ENCODE measurements at places on chromosomes 13 and 19.

- DNase-seq, result no peak
These were observed 100.6 kb upstream of the FRY start for GRCh38 chr13:31930901-31931522.

DNA sequence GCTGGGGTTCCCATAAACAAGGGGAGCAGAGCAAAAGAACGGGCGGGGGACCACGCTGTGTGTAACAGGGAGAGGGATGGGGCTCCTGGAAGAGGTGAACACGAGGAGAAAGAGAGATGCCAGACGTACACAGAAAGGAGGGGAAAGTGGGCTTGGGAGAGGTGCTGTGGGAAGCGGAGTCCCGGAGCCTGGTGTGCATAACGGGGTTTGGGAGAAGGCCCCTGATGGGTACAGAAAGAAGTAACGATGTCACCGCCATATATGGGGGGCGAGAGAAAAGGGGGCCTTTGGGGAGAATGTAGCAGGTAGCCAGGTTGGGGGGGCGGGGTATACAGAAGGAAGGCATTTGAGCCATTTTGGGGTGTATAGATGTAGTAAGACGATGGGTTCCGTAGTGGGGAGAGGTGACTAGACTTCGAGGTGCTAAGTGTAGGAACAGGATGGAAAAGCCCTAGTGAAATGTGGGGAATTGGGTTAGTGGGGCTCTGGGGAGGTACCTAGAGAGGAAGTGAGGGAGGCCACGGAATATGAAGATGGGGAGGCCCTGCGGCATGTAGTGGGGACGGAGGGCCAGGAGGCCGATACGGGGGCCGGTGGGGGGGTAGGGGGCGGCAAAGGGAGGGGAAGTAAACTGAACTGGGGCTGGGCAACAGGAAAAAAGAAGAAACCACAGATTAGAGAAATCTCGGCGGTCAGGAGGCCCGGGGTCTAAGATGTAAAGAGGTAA, 787 bp downstream of the ZNF580 start:
- no peak for DNase-seq

DNA sequence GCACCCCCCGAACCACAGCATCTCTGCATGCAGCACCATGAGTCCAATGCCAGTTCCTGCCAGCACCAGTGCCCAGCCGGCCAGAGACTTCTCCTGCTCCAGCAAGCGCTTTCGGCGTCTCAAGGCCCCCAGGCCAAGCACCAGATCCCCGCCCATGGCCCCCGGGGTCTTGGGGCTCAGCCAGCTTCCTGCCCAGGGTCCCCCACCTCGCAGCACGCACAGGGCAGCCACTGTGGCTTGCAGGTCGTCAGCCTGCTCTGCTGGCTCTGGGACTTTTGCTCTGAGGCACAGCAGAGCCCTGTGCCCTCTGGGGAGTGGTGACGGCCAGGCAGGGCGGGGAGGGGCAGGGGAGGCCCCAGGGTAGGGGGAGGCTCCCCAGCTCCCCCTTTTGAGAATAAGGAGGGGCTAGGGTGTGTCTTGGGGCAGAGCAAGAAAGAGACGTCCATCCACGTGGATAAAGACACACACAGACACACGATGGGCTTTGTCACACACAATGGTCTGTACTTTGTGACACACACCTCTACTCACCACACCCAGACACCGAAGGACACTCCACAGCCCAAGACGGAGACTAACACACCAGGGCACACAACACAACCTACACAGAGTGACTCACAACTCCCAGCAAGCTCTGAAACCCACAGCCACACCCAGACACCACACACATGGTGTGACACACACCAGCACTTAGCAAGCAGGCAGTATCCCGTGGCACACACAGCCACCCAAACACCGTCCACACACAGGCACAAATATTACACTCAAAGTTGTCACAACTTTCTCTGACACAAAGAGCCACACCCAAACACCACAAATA, at the start of gene KCNN4:
Gene KCNN4 (minus strand): TSS at position 268 of the 820 bp plus-strand sequence. CDS start 112 bp downstream, at position 156.
- DNase-seq, result peak; percentile 89

DNA sequence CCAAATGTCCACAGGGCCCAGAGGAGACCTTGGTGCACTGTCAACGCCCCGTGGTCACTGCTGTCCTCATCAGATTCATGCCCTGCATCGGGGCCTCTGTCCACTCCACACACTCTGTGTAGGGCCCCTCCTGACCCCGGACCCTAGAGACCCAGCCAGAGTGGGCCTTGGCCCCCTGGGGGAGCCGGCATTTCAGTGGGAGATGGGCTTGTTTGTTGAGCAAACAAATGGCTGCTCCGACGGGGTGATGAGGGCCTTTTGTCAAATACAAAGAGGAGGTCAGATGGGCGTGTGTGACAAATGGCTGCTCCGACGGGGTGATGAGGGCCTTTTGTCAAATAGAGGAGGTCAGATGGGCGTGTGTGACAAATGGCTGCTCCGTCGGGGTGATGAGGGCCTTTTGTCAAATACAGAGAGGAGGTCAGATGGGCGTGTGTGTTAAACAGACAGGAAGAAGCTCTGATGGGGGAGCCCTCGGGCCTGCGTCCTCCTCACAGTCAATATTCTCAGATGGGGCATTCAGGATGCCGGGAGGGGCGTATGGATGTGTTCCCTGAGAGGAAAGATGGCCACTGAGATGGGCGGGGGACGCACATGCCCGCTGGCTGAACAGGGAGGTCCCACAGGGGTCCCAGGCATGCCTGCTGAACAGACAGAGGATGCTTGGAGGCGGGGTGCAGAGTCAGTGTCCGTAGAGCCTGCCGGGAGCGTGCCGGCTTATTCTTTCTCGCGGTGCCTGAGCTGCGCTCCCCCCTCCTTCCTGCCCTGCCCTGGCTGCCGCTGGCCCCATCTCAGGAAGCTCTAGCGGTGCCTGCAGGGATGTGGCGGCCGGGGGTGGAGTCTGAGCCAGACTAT, 36.3 kb downstream of the SMIM24 start:
- no peak for DNase-seq

- peak; percentile 36 for DNase-seq
These were observed 5.0 kb downstream of the MVB12A start for GRCh38 chr19:17424743-17425365.

DNA sequence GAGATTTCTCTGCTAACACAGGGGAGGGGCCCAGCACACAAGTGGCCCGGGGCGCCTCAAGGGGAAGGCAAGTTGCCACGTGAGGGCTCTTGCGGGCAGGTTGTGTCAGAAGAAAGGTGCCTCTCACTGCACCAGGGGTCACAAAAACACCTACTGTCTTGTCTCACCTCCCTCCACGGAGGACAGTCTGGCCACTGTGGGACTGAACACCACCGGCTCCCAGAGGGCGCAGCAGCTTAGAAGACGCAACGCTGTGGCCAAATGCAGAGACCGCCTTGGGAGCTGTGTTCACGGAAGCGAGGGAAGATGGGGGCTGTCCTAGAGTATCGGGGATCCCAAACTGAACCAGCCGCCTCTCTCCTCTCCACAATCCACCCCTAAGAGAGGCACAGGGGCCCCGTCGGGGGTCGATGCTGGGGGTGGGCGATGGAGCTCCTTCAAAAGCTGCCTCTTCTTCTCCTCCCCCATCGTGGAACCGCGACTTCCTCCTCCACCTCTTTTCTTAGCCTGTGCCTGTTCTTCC, 177.5 kb downstream of the FOXO1 start:
- DNase-seq, result no peak

DNA sequence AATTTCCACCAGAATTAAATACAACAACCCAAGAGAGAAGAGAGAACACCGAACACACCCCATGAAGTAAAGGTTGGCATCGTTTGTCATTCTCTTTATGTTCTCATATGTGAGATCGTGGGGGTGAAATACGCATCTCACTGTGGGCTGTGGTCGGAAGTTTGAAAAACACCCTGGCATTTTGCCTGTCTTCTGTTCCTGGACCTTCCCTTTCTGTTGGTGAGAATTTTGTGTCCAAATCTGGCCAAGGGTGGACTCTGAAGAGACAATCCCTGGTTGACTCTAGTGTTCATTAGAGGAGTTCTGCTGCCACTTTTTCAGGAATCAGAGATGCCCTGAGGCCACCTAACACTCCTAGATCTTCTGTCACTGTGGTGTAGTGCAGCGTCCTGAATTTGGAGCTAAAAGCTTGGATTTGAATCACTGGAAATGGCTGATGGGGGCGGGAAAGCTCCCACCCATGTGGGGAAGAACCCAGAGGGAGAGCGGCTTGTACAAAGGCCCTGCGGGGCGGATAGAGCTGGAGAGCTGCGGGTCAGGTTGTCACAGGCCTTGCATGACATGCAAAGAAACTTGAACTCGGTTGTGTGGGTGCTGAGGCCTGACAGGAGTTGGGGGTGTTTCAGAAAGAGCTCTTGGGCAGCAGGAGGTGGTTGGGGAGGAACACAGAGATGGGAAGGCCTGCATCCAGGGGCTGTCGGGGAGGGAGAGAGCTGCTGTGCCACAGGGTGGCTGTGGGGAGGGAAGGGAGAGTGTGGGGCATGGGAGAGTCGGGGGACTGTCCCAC, 11.1 kb upstream of the SPATA13 start:
- no peak for DNase-seq

DNA sequence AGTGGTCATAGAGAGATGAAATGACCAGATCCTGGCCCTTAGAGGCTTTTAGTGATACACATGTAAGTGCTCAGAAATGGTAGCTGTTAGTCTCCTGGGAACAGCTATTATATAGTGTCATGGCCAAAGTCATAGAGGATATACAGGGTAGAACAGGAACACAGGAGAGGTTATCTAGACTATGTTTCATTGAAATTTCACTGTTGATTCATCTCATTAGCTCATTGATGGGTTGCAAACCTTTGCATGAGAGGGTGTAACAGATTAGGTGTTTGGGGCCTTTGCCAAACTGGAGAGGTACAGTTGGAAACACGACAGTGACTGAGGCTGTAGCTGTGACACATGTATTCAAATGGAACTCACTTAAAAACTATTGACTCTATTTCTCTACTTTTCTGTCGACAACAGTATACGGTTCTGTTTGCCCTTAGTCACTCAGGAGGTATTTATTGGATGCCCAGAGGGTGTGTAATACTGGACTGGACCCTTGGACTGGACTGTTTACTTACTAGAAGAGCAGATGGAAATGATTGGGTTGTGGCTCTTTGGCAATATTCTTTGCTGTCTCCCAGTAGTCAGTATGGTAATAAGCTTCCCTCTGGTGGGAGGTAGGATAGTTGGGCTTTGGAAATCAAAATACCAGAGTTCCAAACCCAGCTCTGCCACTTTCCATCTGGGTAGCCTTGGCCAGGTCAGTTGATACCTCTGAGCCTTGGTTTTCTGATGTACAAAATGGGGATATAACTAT, 29.8 kb downstream of the ARHGAP35 start:
- DNase-seq, result no peak

- DNase-seq, result no peak
These were observed 4.5 kb upstream of the RASAL3 start for GRCh38 chr19:15468675-15469512.

GRCh38 chr13:36163286-36163685, 32.1 kb upstream of the DCLK1 start:
- no peak for DNase-seq

DNA sequence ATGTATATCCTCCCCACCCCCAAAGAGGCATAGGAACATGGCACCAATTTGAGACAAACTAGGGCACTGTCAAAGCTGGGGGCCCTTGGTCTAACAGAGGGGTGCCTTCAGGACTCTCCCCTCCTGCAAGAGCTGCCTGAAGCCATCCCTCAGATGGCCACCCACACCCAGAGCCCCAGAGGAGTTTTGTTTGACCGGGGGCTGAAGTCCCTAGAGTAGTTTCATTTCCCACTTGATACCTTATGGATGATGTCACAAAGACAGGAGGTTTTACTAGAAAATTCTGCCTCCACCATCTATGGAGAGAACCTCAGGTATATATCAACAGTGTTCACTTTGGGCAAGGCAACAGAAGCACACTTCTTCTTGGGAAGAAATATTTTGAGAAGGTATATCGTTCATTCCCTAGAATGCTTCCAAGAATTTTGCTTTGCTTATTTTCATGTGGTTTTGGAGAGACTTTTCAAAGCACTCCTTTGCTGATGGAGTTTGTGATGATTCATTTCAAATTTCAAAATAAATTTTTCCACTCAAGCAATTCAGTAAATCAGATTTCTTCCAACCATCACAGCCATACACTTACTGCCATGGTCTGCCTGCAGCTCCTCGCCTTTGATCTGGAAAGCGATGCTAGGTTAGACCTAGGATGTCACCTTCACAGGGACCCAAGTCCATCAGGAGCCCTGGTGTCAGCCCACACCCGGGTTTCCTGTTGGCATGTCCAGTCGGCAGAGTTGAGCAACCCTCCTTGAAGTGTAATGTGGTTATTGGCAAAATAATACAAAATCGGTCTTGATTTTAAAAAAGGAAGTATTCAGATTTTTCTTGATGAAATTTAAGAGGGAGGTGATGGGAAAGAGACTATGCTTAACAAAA, 207.0 kb downstream of the SHISA2 start:
- DNase-seq, result no peak

GRCh38 chr13:96991072-96991471, 3.2 kb downstream of the OXGR1 start:
- no peak for DNase-seq

- DNase-seq, result no peak
These were observed 237.4 kb downstream of the LMO7 start for GRCh38 chr13:75873494-75873893.

- no peak for DNase-seq
These were observed 3.0 kb downstream of the ANKRD10 start for GRCh38 chr13:110911880-110912279.

- no peak for DNase-seq
These were observed 2.9 kb upstream of the CCDC9 start for GRCh38 chr19:47253467-47253881.

DNA sequence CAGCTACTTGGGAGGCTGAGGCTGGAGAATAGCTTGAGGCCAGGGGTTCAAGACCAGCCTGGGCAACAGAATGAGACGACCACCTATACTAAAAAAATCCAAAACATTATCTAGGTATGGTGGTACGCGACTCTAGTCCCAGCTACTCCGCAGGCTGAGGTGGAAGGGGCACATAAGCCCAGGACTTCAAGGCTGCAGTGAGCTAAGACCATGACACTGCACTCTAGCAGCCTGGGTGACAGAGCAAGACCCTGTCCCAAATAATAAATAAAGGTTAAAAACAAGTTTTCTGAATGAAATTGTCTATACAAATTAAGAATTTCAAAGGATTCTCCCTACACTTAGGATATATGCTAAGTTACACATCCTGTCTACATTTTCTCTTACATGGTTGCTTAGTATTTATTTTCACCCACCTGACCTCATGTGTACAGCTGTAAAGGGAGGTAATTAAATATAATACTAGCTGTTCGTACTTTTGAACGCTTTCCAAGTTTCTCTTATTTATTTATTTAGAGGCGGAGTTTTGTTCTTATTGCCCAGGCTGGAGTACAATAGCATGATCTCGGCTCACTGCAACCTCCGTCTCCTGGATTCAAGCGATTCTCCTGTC, 1.6 kb downstream of the SLC25A30 start:
- DNase-seq, result no peak

Measured in stimulated activated CD4-positive, alpha-beta T cell treated with anti-CD3 and anti-CD28 coated beads, Interleukin-1b, Interleukin-23, amount 100 ng/mL, for 48 hours (primary cell).